ENCODE measurements at places on chromosomes 16 and 17.

DNA sequence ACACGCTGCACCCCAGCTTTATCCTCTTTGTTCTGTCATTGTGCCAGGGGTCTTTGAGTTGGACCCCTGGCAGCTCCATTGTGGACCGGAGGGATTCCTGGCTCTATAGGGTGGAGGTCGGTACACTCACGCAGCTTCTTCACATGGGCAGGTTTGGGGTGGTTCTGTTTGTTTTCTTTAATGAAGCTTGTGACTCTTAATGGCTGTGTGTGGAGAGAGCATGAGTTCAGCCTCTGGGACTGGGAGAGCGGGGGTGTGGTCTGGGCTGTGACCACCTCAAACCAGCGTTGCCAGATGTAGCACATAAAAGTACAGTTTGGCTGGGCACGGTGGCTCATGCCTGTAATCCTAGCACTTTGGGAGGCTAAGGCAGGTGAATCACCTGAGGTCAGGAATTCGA lies 21.2 kb upstream of the NAGLU start:
- DNase-seq, result no peak

DNA sequence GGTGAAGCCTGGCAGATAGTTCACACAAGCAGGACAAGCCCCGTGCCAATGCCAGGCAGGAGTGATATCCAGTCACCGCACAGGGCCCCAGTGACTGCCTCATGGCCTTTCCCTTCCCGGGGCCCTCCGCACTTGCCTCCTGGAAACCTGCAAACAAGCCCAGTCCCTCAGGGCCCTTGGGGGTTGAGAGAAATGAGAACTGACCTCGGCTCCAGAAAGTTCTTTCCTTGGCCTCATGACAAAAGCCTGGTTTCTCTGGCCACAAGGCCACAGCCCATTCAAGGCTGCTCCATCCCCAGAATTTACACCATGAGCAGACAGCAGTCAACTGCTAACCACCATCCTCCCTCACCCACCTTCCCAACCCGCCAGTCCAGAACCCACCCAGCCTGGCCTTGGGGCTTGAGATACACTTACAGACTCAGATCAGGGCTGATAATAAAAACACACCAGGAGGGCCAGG lies 77.6 kb downstream of the CCDC182 start:
- no peak for DNase-seq

DNA sequence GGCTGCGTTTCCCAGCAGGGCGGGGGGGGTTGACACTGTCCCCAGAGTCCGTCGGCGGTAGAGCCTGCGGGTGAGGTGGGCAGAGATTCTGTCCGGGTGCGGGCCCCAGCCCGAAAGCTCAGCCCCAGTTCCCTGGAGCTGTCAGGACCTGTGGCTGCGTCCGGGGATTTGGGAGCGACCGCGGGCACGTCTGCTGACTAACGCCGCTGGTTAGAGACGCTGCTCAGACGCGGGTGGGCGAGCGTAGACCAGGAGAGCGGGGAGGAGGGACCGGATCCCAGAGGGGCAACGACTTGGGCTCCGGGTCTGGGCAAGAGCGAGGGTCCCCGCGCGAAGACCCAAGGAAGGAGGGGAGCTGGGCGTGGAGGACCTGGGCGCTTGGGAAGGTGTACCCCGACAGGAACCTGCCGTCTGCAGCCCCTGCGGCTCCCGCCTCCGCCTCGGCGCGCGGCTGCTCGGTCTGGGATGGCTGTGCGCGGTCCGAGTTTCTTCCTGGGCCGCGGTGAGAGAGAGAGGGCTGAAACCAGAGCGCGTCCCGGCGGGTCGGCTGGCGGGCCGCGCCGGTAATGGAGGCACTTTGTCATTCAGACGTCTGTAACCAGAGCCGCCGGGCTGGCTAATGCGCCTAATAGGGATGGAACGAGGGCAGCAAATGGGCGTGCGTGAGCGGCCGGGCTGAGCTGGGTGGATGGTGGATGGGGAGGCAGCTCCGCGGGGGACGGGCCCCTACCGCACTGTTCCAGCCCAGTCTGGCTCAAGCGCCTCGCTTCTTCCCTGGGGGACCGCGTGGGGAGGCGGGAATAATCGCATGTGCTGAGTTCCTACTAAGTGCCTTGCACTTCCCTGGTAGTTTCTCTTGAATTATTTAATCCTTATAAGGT lies 2.3 kb downstream of the NGFR start:
- no peak for DNase-seq

DNA sequence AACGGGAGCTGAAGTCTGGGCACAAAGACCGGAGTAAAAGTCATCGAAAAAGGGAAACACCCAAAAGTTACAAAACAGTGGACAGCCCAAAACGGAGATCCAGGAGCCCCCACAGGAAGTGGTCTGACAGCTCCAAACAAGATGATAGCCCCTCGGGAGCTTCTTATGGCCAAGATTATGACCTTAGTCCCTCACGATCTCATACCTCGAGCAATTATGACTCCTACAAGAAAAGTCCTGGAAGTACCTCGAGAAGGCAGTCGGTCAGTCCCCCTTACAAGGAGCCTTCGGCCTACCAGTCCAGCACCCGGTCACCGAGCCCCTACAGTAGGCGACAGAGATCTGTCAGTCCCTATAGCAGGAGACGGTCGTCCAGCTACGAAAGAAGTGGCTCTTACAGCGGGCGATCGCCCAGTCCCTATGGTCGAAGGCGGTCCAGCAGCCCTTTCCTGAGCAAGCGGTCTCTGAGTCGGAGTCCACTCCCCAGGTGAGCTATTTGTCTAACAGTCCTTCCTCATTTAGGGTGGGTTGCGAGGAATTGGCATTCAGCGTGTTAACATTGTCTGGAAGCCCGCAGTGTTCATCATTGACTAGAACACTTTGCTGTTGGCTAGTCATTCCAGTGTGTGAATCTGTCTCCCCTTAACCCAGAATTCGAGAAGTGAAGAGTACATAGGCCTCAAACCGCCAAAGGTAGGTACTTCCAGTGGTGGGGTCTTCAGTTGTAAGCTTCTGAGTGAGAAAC lies 1.5 kb downstream of the CDK12 start:
- DNase-seq, result no peak

DNA sequence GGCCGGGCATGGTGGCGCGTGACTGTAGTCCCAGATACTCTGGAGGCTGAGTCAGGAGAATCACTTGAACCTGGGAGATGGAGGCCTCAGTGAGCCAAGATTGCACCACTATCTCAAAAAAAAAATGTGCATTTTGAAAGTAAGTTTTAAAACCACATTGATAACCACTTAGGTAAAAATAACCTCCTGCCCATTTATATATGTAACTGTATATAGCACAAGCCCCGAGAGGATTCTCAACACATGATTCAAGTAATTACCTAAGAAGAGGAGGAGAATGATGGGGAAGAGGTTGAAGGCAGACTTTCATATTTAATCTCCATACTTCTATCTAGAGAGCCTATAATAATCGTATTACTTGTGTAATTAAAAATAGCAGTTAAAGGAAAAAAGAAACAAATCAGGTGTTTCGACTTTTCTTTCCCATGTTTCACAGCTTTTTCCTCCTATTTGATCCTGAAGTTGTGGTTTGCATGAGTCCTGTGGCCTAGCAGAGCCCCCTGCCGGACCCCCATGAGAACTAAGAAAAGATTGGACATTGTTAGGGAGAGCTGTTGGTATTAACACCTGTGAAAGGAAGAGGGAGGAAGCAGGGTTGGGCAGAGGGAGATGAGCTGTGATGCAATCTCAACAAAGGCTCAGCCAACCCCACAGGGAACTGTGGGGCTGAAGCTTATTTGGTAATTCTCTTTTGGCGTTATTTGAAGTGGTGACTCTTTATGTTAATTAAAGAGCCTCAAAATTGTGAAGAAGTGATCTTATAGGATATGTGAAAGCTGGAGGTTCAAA lies 22.1 kb downstream of the PMFBP1 start:
- DNase-seq, result no peak

- DNase-seq, result peak; percentile 58
Observed at GRCh38 chr16:28218109-28218508, 6.3 kb upstream of the XPO6 start.

- DNase-seq, result no peak
Observed at GRCh38 chr17:28071891-28072606, 29.6 kb downstream of the NLK start.

- DNase-seq, result no peak
Observed at GRCh38 chr16:16029431-16030011, 80.1 kb downstream of the ABCC1 start.

Measured in effector CD4-positive, alpha-beta T cell (primary cell).